ENCODE measurements at places on chromosomes 5 and 9.
A peak's percentile ranks its signal among the peaks of the same experiment; 100 is the strongest.

GRCh38 chr5:9082996-9083395 is 462.9 kb downstream of the SEMA5A start:
- DNase-seq = no peak

- peak; percentile 34 for DNase-seq
These were observed 35.2 kb downstream of the ZCCHC9 start for GRCh38 chr5:81336556-81336955.

DNA sequence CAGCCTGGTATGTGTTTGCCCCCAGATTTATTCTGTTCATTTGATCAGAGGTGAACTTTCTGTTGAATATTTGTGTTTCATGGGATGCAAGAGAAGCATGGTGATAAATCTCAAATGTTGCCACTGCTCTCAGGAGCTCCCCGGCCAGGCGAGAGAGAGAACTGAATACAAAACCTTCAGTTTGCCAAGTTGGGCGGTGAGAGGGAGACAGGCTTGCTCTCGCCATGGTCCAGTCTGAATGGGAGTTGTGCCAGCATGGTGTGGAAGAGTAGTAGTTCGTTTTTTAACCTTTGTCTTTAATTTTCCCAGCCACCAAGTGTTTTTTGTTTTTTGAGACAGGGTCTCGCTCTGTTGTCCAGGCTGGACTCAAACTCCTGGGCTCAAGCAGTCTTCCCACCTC is 2.7 kb downstream of the NTMT1 start:
- DNase-seq = no peak

- DNase-seq = no peak
These were observed 456.8 kb downstream of the EBF1 start for GRCh38 chr5:158642879-158643278.

GRCh38 chr5:158421319-158421718 is 562.4 kb upstream of the CLINT1 start:
- no peak for DNase-seq

- DNase-seq = no peak
These were observed 16.7 kb downstream of the CDHR2 start for GRCh38 chr5:176565760-176566288.

DNA sequence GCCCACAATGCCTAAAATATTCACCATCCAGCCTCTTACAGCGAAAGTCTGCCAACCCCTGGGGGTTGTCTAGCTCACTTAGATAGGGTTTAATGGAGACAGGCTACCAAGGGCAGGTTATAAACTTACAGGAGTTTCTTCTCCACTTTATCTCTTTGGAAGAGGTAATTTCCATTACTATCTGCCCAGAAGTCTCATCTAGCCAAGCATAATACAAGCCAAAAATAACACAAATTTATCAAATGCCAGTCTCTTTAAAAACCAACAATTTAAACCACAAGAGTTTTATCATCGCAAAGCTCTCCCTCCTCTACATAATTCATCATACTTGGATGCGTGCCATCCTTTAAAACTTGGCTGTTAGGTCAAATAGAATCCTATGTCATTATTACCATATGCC is 6.2 kb downstream of the RBM22 start:
- no peak for DNase-seq

DNA sequence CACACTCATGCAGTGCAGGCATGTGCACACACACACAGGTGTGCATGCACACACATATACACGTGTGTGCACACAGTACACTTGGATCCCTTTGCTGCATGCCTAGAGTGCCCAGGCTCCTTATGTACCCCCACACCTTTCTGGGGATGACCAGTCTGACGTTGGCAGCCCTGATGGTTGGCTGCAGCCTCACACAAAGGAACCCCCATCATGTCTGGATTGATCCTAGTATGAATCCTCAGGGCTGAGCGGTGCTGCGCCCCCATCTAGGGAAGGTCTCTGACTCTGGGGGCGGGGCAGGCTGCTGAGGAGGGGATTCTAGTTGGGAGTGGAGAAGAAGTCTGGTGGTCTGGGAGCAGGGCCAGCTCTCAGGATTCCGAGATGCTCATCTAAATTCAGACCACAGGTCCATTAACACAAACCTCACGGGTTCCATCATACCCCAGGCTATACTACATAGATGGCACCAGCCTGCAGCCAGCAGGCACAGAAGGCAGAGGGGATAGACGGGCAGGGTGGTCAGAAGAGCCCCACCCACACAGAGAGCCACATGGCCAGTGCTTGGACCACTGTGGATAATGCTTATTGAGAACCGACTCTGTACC is 50.5 kb upstream of the OLFM1 start:
- no peak for DNase-seq

- DNase-seq = no peak
These were observed 15.9 kb downstream of the FBXW5 start for GRCh38 chr9:136928591-136928990.

- DNase-seq = no peak
These were observed 113.3 kb downstream of the MTREX start for GRCh38 chr5:55421074-55421529.

DNA sequence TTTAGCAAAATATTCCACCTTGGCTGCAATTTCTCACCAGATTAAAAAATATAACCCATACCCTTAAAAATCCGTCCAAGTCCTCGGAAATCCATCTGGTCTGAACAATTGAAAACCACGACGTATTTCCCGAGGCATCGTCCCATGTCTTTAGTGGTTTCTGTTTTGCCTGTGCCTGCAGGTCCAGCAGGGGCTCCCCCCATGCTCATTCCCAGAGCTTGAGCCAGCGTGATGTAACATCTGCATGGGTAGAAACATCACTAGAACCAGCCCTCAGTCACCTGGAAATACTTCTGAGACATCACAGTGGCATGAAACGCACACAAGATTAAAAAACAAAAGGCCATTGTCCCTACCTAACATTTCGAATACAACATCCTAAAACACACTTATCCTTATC is 114.0 kb downstream of the DNAH5 start:
- DNase-seq = no peak

- no peak for DNase-seq
These were observed 73.6 kb downstream of the SCAMP1 start for GRCh38 chr5:78433972-78434371.

- no peak for DNase-seq
These were observed 1048.1 kb upstream of the ACO1 start for GRCh38 chr9:31336386-31336785.

DNA sequence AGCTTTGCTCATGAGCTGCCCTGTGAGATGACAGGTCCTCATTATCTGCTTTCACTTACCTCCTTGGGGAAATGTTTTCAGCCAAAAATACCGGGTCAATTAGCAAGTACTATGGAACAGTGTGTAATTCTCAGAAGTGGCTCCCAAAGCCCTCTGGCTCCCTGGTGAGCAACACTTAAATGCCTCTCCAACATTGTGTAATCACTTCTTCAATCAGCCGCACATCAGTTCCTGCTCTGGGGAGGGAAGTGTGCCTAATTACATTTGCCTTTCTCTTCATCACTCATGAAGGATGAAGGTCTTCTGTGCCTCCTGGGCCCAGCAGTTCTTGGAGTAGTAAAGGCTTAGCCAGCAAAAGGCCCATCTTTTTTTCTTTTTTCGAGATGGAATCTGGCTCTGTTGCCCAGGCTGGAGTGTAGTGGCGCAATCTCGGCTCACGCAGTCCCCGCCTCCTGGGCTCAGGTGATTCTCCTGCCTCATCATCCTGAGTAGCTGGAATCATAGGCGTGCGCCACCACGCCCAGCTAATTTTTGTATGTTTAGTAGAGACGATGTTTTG is 23.1 kb downstream of the NIM1K start:
- DNase-seq = no peak

- DNase-seq = peak; percentile 18
These were observed 5.8 kb upstream of the CARNMT1 start for GRCh38 chr9:75033791-75034473.

DNA sequence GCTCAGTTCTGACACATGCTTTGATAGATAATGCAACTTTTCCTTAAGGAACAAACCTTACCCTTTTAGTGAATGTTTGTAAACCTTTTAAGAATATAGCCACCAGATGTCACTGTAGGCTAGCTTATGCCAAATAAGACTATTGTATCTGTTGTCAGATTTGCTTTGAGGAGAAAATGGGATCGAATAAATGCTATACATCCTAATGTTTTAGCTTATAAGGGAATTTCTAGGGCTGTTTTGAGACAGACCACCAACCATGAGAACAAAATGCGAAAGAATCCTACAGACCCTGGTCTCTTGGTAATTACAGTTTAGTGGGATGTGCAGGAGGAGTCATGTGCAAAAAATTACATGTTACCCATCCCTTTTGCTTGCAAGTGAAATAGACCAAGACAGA is 127.6 kb upstream of the NMUR2 start:
- DNase-seq = peak; percentile 57

- no peak for DNase-seq
These were observed 828.9 kb downstream of the TLR4 start for GRCh38 chr9:118533101-118533500.

DNA sequence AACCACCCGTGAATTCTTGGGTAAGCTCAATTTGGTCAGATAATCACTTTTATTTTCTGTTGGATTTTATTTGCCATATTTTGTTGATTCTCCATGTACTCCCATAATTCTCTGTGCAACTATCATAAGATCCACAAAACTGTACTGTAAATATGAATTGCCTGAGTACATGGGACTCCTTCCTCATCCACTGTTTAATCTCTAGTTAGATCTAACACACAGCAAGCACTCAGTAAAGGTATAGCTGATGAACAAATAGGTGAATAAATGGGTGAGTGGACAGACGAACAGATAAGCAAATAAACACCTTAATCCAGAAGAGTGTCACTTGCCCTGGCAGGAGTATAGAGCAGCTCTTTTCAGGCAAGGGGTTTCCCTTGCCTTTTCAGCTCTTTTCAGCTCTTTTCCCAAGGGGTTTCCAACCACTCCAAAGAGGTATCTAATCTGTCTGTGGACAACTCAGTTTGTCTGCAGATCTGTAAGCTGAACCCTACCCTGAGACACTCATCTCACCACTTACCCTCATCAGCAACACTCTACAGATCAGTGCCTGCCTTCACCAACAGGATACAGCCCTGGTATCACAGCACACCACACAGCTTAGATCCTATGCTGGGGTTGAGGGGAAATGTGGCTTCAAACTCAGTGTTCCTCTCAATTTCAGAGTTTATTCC is 51.2 kb downstream of the SIL1 start:
- DNase-seq = no peak

GRCh38 chr5:172830876-172831662 is 3.0 kb upstream of the ERGIC1 start:
- no peak for DNase-seq

- DNase-seq = no peak
These were observed 3.4 kb downstream of the SMIM3 start for GRCh38 chr5:150781706-150782614.

DNA sequence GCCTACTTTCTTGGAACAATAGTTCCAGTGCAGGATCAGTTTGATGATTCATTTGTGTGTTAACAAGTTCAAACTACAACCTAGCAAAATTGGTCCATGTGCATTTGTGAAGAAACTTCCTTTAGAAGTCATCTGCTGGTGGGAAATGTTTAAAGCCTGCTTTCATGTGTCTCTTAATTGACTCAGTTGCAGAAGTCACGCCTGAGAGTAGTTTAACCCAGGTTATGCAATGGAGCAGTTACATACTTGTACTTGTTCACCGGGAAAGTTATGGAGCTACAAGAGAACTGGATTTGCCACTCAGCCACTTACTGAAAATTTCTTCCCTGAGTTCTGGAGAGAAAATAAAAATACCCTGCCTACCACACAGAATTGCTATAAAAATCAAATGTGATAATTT is 1397.8 kb downstream of the PTPRD start:
- DNase-seq = no peak

GRCh38 chr5:90477621-90478215 is 3.1 kb downstream of the POLR3G start:
- DNase-seq = no peak

GRCh38 chr9:112520656-112521055 is 34.0 kb downstream of the KIAA1958 start:
- DNase-seq = no peak

DNA sequence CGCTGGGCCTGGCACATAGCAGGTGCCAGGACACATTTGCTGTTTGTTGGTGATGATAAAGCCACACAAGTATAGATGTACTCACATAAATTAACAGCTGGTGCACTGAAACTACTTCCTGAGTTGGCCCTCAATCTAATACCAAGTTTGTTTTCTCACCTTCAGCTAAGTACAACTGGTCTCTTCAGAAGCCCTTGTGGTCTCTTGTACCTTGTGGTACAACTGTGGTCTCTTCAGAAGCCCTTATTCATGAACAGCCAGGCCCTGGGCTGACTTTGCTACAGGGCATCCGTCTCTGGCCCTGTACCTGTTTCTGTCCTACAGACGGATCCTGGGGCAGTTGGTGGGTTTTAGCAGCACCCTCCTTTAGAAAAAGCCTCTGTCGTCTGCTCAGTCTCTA is 81.5 kb downstream of the DAB2IP start:
- no peak for DNase-seq

DNA sequence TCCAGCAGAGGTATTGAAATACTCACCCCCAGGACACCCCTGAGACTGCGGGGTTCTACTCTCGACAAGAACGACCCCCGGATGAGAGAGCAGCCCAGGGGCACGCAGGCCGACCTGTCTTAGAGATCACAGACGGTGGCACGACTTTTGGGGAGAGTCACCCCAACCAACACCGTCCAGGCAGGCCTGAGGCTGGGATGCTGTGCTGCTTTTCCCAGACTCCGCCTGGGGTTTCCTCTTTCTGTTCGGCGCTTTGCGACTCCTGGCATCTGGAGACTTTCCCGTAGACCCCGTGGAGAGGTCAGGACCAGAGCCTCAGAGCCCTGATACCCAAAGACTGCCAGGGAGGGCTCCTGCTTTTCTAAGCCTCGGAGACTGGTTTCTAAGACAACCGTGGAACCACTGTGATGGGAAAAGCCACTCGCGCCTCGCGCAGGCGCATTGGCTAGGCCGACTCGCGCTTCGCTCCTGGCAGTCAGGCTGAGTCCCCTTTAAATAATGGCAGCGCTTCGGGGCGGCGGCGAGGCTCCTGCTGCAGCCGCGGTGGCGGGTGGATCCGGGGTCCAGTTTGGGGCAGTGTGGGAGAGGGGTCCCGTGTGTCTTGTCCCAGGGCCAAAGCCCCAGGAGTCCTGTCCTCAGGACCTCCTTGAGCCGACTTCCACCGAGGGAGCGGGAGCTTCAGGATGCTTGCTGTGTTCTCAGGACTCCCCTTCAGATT is 484.0 kb downstream of the SPATA31A7 start:
- no peak for DNase-seq

DNA sequence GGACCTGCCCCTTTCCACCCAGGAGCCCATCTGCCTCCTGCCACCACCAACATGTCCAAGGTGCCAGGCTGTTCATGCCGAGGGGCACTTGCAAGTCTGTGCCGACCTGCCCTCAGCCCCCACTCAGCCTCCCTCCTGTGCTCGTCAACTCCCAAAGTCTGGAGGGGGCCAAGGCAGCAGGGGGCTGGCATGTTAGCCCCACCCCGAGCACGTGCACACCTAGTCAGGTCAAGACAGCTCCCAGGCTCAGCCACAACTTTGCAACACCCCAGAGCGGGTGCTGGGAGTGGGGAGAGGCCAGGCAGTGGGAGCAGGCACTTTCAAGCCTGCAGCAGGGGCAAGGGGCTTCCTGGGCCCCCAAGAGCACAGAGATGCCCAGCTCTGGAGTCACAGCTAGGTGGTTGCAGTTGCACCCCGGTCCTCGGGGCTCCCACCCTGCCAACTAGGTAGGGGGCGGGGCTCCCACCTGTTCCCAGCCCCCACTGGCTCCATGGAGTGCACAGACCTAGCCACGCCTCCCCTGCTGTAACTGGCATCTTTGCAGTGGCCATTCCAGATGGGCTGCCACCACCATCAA is 272.5 kb downstream of the CETN3 start:
- DNase-seq = no peak

- DNase-seq = no peak
These were observed 13.0 kb upstream of the PCDHAC2 start for GRCh38 chr5:140953234-140953633.
